Mucosa of descending colon (tissue), 3 donors: ENCODE measurements at places on chromosomes 5 and 9. TPM values are rescaled to one million over a fixed set of nuclear protein-coding genes. Genes with fewer than 3 reads are reported as not detected.

DNA sequence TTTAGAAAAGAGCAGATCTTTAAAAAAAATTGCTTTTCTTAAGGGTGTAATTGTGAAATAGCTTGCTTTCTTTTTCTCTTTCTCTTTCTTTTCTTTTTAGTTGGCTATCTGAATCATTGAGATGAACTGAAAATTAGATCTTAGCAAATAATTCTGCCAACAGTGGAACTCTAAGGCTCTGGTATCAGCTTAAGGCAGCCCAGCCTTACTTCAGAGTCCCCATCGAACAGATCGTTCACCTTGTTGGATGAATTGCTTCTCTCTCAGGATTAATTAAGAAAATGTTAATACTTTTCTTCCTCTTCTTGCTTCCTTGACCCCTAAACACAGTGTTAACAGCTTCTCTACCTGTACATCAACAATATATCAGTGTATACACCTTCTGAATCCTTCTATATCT lies 92.1 kb downstream of the ZCCHC7 start:
- DNase-seq = no peak

The SOX30 gene
- 0.22 TPM for total RNA-seq

DNA sequence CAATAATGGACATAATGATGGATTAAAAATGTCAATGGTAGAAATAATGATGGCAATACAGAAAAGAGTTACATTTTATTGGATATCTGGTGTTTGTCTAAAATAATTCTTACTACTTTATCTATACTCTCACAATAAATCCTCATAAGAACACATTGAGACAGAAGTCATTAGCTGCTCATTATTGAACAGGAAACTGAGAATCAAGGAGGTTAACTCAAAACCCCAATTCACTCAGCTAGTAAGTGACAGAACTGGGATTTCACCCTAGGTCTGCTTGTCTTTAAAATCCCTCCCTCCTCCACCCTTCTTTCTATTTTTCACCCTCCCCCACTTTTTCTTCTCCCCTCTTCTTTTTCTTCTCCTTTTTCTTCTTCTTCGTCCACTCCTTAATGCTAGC lies 285.8 kb upstream of the TNC start:
- DNase-seq = no peak

DNA sequence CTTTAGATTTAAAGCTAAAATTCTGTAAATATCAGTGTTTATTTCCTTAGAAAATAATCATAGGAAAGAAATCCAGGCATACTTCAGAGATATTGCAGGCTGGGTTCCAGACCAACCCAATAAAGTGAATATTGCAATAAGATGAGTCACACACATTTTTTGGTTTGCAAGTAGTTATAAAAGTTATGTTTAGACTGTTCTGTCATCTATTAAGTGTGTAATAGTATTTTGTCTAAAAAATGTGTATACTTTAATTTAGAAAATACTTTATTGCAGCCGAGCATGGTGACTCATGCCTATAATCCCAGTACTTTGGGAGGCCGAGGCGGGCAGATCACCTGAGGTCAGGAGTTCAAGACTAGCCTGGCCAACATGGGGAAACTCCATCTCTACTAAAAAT lies 6.9 kb upstream of the RIC1 start:
- DNase-seq = no peak

The KLF9 gene
- 104 TPM for total RNA-seq

The GABRB2 gene
- 0.44 TPM for total RNA-seq

DNA sequence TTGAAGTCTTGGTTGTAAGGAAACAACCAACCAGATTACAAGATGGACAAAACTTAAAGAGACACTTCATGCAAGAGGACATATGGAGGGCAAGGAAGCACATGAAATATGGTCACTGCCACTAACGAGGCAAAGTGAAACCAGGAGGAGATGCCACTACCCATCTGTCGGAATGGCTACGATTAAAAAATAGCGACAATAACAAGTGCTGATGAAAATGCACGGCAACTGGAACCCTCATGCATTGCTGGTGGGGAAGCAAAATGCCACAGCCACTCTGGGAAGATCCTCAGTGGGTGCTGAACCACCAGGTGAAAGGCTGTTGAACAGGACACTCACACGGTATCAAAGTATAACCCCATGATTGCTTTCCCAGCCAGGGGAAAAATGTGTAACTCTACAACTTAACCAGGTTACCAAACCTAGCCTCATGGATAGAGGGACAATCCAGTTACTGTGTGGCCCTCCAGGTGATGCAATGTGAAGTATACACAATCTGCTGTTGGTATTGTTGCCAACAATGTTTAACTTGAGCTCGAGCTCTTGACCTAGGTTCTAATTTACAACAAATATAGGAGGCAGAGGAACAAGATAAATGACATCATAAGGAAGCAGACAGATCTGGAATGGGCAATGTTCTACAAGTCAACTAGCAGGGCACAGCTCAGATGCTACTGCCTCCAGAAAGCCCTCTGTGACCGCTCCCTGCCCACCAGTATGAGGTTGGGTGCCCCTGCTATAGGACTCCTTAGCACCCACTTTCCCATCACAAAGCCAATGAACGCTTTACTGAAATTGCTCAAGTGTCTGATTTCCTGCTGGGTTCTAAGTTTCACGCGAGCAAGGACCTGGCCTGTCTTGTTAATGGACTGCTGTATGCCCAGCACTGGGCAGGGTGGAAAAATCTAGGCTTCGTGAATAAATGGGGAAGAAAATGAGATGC lies 25.8 kb downstream of the SH3PXD2B start:
- no peak for DNase-seq

The FOXD4L5 gene
- 0.29 TPM for total RNA-seq

DNA sequence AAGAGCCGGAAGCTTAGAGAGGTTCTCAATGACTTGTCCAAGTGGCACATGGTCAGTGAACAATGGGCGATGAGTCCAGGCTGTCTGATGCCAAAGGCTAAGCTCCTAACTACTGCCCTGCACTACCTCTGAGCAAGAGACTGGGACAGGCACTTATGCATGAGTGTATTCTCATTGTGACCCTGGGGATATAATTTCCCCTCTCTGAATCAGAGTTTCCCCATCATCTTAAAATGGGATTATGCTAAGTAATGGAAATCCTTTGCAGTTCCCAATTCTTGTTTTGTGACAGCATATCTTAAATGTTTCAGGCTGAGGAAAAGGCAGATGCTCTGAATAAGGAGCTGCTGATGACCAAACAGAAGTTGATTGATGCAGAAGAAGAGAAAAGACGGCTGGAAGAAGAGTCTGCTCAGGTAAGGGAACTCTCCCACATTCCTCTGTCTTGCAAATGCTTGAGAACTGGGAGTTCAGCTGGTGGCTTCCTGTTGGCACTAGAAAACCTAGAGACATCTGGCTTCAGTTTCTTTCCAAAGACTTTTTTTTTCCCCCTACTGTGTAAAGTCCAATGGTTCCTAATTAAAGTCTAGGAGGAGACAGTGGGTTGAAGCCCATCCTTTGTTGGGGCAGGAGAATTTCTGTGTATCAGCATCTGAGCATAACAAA lies 64.1 kb downstream of the GPR21 start:
- DNase-seq = no peak

GRCh38 chr5:173271419-173271818 lies 36.4 kb upstream of the NKX2-5 start:
- DNase-seq = no peak

GRCh38 chr9:109381011-109381729 lies 60.3 kb upstream of the EPB41L4B start:
- DNase-seq = no peak

GRCh38 chr5:148563021-148563420 lies 91.3 kb downstream of the HTR4 start:
- no peak for DNase-seq

The SPATA31E1 gene
- total RNA-seq = not detected
